ENCODE measurements at places on chromosomes 3 and 15.

- no peak for DNase-seq
These were observed 29.8 kb upstream of the EPHB3 start for GRCh38 chr3:184531626-184532280.

DNA sequence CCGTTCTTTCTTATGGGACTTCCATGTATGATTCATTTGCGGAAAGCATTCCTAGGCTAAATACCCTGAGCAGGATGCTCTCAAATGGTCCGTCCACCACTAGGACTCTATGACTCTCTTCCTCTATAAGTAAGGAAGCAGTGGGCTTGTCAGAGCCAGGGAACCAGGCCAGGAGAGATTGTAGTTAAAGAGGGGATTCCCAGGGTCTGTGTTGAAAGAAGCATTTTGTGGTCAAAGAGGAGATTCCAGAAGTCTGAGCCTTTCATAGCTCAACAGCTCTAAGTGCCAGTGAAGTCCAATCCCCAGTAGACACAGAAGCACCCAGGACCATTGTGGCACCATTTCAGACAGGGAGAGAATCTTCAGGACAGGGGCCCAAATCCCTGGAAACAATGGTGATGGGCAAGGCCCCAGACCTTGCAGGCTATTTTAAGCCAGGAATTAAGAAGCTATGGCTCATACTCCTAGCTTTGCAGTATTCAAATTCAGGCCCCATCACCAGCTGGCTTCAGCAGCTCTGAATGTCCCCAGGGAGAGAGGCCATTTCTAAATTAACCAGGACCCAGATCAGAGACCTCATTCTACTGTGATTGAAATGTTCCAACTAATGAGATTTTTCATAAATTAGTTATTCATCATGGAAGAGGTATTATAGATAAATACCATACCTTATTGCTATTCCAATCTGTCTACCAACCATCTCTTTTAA, 81.7 kb downstream of the CD47 start:
- DNase-seq = no peak

- no peak for DNase-seq
These were observed 132.1 kb upstream of the TRIM42 start for GRCh38 chr3:140545756-140546155.

GRCh38 chr3:190204200-190204599, 83.5 kb upstream of the P3H2 start:
- DNase-seq = no peak

DNA sequence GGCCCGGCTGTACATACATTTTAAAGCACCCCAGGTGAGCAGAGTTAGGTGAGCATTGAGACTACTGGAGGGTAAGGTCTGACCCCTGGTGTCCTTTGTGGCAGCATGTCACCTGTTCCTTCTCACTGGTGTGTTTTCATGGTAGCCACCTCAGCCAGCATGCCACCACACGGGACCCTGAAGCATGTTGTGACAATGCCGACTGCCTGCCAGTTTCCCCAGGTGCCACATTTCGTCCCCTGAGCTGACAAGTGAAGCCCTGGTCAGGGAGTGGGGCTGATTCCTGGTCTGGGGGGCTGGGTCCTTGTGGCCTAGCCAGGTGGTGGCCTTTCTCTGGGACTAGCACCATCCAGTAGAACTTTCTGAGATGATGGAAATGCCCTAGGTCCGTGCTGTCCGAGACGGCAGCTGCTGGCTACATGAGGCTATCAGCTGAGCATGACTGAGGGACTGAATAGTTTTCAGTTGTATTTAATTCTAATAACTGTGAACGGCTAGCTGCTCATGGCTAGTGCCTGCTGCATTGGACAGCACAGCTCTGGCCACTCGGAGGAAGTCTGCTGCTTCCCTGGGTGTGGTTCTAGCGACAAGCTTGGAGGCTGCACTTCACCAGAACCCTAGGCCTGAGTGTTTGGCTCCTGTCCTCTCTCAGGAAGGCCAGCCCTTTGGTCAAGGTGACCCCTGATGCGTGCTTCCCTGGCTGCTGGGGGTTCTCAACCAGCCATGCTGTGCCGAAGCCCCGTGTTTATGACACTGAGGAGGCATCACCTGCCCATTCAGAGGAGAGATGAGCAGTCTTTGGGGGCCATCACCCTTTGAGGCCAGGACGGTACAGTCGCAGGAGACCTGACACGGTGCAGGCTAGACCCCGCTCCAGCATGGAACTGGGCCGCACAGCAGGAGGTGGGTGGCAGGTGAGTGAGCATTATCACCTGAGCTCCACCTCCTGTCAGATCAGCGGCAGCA, 3.9 kb downstream of the C3orf22 start:
- DNase-seq = no peak

- no peak for DNase-seq
These were observed 307.9 kb upstream of the MDFIC2 start for GRCh38 chr3:70620367-70620766.

DNA sequence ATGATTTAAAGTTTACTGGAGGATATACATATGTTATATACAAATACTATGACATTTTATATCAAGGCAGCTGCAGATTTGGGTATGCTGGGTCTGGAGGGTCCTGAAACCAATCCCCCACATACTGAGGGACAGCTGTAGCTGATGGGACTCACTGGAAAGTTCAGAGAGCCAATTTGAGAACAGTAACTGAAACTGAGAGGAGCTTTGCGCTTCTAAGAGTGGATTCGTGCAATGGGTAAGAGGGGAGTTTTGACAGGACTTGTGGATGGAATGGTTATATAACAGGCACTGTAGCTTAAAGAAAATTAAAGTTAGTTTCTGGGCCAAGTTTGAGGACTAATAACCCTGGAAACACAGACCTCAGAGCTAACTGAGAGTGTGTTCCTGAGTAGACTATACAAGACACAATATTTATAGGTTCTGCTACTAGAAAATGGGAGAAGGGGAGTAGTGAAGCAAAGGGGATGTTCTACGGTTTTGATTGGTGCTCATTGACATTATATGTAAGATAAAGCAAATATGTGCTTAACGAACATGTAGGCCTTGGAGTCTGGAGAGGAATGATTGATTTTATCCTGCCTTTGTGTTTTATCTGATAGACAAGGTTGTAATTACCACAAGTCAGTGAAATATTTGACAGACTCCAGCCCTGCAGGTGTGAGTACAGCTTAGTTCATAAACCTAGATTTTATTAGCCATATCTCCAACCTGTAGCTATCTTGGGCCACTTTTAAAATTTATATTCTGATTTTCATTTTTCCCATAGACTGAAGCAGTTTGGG, 4.8 kb upstream of the ZMAT3 start:
- DNase-seq = no peak

DNA sequence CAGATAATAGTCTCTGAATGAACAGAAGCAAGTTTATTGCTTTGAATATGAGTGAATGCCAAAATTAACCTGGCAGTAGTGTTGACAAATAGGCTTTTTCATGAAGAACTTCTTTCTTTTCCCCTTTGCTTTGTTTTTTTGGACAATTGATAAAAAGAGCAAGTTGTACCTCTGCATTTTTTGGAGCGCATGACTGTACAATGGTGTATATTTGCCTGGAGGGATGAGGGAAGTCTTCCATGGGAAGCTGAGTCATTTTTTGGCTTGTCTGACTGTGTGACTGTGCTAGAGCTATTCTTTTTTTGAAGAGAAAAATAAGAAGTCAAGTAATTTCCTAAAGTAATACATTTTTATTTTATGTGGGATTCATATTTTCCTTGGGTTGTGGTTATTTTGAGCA, 186.9 kb downstream of the KLHL25 start:
- DNase-seq = no peak

GRCh38 chr3:37670961-37671483, 190.7 kb upstream of the CTDSPL start:
- no peak for DNase-seq

DNA sequence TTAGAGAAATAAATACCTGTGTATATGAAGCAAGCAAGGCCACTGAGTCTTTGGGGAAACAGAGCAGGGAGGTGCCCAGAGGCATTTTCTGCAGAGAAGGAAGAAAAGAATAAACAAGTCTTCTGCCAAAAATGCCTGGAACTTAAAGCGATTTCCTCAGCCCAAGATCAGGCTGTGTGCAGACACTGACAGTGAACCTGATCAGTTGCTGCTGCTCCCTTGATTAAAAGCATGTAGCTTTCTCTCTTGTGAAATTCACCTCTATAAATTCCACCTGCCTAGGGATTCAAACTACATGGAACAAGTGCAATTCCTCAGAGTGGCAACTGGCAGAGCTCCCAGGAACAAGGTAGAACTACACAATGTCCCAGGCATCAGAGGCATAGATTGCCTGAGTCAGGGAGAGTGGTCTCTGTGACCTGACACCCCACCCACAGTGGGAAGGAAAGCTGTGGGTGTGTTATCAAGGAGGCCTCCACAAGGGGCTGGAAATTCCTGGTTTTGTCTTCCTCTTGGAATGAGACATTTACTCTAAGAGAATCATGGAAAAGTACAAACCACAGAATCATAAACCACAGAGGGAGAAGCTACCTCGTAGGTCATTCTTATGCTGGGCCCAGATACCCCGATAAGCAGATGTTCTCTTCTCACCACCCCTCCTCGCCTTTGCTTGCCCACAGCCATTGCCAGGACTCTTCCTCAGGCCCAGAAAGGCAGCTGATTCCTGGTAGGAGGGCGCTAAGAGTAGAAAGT, 1.8 kb upstream of the ZBTB38 start:
- DNase-seq = no peak
